ENCODE measurements at places on chromosomes 7 and 10.
A peak's percentile ranks its signal among the peaks of the same experiment; 100 is the strongest.

GRCh38 chr10:98259606-98260315, 8.2 kb downstream of the LOXL4 start:
- no peak for DNase-seq

DNA sequence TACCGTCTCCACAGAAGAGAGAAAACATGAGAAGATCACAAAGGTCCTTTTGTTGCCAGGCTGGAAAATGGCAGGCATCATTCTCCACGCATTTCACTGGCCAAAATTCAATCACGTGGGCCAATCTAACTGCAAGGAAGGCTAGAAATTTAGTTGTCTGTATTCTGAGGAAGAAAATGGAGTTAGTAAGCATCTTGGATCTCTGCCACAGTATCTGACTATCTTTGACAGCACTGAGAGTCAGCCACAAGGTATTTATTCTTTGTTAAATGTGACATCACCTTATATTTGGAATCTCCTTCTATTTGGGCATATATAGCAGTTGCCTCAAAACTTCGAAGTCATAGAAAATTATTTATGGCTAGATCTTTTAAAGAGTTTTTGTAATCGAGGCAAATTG, 213.9 kb downstream of the NSUN6 start:
- no peak for DNase-seq

DNA sequence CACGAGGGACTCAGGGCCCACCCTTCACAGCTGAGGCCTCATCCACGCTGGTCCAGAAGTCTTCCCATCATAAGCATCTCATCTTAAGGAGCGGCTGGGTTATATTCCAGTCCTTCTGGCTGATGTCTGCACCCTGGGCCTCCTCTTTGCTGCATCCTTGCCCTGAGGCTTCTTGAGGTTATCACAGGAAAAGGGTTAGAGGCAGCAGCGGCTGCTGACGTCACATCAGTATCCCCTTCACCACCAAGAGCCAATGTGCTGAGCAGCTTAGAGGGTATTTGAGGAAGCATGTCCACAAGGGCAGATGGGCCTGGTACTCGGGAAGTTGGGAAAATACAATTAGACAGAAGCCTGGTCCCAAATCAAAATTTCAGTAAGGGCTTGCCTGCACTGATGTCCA, 125.1 kb downstream of the PLXNA4 start:
- DNase-seq = no peak

GRCh38 chr10:81040940-81041339, 503.2 kb downstream of the SH2D4B start:
- no peak for DNase-seq

DNA sequence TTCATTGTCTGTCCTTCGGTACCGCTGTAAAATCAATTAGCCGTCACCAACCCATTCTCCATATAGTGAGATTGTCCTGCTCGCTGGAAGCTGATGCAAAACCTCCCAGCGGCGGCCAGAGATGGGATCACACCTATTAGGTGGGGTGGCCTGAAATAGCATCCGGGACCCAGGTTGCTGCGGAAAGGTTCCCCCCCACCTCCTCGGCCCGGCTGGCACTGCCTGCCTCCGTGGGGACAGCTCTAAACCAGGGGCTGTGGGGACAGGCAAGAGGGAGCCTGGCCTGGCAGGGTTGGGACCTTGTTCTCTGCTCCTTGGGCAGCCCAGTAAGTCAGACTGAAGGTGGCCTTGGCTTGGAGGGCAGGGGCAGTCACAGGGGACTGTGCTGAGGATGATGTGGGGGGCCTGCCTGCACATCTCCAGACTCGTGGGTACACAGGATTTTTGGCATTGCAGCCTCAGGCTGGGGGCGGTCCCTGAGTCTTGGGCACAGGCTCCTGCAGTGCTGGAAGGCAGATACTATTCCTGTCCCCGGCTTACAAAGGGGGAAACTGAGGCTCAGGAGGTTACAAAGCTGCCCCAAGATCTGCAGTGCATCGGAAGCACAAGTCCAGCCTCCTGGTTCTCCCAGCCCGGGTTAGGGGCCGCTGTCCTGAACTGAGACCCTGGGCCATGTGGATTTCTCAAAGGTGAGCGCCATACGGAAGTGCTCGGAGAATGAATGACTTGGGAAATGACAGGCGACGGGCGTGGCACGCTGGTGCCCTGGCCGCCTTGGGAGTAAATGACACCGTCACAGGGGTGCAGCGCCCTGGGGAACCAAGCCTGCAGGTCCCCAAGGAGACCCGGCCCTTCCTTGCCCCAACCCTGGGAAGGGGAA, 65.6 kb downstream of the UNCX start:
- no peak for DNase-seq

DNA sequence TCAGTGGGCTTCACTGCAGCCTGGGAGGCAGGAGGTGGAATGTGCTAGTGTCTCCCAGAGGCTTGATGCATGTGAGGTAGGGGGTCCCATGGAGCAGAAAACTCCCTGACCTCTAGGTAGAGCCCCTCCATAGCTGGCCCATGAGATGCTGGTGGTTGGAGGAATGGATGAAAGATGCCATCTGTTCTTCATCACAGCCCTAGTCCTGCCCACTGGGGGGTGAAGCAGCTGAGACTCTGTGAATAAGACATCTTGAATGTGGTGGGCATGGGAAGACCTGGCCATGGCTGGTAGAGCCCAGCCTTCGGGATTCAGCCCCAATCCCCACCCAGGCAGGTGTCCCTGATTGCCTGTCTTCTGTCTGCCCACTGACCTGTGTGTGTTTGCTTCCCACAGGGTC, 92.5 kb downstream of the COL13A1 start:
- no peak for DNase-seq

DNA sequence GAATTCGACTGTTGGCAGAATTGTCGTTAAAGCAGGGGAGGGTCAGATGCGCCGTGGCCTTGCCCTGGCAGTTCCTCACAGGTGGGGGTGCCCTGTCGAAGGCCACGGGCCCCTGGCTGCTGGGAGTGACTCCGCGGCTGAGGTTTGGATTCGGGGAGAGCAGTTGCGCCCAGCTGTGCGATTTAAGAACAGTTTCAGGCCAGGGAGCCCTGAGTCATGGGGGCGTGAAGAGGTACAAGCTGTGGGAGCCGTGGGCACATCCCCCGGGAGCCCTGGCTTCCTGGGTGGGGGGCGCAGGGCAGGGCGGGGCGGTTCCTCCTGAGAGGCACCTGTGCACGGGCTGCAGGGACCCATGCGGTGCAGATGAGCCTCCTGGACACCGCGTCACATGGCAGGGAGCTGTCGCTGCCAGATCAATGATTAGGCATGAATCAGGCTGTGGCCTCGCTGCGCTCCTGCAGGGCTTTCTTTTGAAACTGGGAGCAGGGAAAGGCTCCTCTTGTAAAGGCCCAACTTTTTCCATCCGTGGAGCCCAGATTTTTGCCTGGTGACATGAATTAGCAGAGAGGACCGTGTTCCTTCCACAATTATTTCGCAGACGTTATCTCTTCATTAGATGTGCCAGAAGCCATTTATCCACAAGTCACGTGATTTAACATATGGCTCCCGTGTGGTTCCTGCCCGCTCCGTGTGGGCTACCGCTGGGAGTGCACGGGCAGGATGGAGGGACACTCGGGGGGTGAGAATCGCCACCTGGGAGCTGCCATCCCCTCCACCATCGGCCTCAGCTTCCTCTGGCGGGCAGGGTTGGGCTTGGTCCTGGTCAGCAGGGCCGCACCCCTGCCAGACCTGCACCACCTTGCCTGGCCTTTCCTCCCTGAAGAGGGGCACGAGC, 918 bp downstream of the PWWP2B start:
- peak; percentile 59 for DNase-seq

DNA sequence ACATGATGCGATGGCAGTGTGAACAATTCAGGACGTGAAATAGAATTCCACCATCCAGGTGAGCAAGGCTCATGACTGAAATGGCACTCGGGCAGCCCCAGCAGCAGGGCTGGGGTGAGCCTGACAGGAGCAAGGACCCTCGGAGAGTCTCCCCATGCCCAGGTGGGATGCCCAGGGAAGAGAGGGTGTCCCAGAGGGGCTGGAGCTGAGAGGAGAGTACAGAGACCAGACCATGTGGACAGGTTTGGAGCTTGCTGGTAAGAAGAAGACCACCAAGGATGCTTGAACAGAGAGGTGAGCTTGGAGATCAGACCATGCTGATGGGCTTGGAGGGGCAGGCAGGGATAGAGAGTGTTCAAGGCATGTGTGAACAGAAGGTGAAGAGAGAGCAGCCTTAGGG, 83.3 kb downstream of the RAMP3 start:
- no peak for DNase-seq

- DNase-seq = no peak
Observed at GRCh38 chr7:45697576-45698136, 123.5 kb downstream of the ADCY1 start.

DNA sequence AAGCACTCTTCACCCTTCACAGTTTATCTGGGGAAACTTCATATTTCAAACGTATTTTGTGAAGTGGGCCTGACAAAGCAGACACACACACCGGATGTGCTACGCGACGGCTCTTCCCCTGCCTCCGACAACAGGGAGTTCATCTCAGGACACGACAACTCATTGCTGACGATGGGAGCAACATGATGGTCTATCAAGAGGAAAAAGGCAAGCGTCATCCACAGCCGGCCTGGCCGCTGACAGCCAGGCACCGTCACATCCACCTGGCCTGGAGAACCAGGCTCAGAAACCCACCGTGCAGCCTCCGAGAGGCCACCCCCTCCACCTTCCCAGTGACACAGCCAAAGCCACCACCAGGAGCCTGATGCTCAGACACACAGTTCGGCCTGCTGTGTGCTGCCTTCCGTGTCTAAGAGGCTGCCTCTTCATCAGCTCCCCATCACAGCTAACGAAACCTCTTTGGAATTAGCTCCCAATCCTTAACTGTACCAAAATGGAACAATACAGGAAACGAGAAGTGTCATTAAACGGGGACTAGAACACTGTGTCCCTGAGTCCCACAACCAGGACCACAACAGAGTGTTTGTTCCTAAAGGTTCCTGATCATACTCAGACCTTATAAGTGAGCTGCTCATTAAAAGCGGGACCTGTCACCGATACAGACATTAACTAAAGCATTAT, 76.7 kb downstream of the SFMBT2 start:
- no peak for DNase-seq

All from tongue (tissue), 3 donors.